ENCODE measurements at places on chromosomes 7 and 10.

DNA sequence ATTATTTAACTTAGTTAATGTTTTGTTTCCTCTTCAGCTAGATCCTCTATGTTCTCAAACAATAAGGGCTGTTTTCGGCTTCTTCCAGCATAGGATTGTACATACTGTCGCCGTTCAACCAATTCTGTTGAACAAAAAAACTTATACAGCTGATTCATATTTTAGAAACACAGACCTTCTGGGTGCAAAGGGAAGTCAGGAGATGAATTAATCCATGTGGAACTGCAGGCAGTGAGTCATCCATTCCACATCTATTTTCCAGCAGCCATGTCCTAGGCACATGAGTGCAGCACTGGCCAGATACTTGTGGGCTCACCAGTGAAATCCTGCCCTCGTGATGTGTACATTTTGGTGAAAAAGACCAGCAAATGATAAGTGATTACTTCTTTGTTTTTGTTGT, 163.2 kb downstream of the JAZF1 start:
- DNase-seq, result no peak

GRCh38 chr10:52280051-52280450, 34.0 kb upstream of the DKK1 start:
- DNase-seq, result no peak

GRCh38 chr10:84522612-84523462, 194.4 kb downstream of the CCSER2 start:
- DNase-seq, result no peak

- DNase-seq, result no peak
These were observed 11.0 kb downstream of the PSD start for GRCh38 chr10:102407425-102408130.

- no peak for DNase-seq
These were observed 16.4 kb upstream of the FERD3L start for GRCh38 chr7:19161671-19162070.

DNA sequence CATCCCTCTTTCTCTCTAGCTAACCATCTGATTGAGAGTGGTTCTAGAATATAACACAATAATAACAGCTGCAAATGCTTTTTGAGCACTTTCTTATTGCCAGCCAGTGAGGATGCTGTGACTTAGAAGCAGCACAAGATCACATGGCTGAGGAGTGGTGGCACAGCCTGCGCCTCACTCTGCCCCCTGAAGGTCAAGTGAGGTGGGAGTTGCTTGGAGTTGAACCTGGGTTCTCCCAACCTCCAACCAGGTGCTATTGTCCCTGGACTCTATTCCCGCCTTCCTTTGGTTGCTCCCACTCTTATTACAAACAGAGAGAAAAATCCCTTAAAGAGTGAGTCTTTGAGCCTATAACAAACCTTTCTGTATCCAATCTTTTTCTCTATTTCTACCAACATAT, 280.3 kb upstream of the PODXL start:
- DNase-seq, result no peak

DNA sequence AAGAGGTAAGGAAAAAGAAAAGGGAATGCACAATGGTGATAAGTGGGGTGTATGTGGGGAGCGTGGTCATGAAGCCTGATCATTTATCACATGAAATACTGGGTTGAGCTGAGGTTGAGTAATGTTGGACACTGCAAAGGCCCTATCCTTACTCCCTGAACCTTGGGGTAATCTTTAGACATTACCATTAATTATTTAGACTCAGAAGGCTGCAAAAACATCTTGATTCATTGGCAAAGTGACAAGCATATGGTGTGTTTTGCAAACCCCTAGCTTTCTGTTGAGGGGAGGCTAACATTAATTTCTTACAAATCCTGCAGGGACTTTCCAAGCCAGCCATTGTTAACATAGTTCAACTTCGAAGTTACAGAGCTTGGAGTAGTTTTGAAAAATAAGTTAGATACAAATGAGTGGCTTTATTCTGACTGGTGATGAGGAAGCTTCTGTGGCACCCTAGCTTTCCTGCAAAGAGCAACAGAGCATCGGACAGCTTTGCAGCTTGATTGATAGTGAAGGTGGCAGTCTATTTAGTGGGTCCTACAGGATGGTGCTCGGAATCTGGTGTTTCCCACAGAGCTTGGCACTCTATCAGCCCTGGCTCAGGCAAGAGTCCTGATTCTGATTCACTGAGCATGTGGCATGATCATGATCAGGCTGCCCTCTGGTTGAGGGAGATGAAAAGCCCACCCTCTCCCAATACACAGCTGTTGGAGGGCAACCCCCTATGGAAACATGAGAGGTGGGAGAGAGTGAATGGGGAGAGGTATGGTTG, 153.7 kb upstream of the NPVF start:
- DNase-seq, result no peak

DNA sequence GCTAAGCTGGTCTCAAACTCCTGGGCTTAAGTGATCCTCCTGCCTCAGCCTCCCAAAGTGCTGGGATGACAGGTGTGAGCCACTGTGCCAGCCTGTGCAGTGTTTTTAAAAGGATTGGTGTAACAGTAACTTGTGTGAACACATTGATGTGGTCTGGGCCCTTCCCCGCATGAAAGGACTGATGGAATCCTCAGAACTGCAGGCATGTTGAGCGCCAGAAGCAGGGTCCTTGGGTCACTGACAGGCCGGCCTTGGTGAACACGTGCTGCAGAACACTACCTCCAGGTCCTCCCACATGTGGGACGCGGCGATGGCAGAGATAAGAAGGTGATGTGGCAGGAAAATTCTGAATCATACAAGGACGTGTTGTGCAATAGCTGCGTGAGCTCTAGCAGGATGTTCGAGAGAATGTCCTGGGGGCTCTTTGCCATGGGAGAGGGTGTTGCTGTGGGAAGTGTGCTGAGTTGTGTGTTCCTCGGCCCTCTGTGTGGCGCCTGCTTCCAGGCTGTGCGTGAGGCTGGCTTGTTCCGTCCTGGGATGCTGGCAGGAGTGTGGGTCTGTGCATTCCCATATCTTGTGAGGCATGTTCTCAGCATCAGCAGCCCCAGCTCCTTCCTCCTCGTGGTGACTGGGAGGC, 68.2 kb downstream of the DNAJB6 start:
- DNase-seq, result no peak

- DNase-seq, result no peak
These were observed 140.2 kb downstream of the PTN start for GRCh38 chr7:137203351-137203750.

DNA sequence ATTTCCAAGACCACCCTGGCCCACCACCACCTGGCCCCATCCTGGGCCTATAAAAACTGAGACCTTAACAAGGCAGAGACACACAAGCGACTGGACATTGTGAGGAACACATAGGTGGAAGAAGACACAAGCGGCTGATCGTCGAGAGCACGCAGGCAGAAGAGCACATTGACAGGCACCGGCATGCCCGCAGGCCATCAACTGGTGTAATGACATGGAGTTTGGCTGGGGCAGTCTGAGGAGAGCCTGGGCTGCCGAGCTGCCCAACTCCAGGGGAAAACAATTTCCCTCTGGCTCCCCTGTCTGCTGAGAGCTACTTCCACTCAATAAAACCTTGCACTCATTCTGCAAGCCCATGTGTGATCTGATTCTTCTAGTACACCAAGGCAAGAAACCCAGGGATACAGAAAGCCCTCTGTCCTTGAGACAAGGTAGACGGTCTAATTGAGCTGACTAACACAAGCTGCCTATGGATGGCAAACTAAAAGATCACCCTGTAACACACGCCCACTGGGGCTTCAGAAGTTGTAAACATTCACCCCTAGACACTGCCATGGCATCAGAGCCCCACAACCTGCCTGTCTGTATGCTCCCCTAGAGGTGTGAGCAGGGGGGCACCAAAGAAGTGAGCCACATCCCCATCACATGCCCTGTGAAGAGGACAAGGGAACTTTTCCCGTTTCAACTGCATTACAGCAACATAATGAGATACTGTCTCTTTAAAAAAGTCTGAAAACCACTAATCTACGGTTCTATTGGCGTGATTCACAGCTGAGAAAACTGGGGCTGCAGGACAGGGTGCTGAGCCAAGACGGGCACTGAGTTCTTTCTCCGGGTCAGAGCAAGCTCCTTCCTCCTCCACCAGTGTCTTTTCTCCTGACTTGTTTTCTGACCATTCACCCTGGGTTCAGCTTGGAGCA, 18.5 kb upstream of the TNS3 start:
- DNase-seq, result no peak

- no peak for DNase-seq
These were observed 24.8 kb downstream of the KCNH2 start for GRCh38 chr7:150953061-150953997.

DNA sequence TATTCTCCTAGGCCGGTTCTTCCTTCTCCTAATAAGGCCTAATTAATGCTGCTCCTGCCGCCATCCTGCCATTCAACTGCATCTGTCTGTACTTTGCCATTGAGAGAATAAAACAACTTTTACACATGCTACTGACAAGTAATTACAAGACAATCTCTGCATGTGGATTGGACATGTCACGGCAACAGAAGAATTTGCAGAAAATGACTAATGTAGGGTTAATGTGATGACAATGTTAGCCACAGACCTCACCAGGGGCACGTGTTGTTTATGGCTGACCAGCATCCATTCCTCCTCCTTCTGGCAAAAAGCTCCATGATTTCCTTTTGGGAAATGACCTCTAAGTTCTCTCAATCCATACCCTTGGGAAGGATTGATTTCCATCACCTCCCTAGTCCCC, 58.0 kb downstream of the NEBL start:
- DNase-seq, result no peak

GRCh38 chr10:7956508-7956907, 98.0 kb upstream of the GATA3 start:
- no peak for DNase-seq

- no peak for DNase-seq
These were observed 675 bp upstream of the GIMAP1 start for GRCh38 chr7:150715738-150716137.

DNA sequence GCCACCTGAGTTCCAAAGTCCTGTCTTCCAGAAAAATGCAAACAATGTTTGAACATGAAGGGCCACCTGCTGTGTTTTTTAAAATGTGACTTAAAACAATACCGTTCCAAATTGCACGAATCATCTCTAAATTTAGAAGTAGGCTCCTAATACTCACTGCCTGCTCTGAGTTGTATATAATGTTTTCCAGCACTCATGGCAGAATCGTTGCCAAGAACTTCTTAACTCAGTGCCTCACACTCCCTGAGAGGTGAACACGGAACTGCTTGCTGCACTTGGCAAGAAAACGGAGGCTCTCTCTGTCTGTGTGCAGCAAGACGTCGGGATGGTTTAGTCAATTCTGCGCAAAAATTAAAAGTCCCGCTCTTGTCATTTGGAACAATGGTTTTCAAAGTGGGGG, 757.3 kb upstream of the AUTS2 start:
- DNase-seq, result no peak

DNA sequence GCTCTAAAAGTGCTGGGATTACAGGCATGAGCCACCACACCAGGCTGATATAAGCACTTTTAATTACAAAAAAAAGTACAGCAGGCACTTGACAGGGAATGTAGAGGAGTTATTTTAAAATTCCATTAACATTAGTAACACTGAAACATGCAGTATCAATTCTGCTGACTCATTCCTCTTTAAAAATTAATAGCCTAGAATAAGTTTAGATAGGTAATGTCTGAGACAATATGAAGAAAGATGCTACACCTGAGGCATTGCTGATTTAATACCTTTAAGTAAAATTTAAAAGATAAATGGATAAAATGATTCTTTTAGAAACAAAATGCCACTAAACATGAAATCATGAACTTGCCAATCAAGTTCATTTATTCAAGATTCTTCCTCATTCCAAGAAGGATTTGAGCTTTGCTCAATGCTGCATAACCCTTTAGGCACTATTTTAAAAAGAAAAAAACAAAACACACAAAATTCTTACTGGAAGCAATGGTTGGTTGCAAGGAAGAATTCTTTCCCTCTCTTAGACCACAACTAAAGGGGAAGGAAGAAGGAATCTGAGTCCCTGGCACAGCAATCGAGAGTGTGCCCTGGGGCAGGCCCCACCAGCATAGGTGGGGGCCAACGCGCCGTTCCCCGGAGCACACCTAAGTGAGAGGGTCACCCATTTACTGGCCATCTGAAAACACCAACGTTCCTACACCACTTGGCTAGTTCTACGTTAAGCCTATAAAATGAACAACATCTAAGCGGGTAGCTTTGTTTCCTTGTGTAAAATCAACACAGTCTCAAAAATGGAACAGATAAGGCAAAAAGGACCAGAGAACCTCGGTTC, 26.6 kb downstream of the ESYT2 start:
- DNase-seq, result no peak

DNA sequence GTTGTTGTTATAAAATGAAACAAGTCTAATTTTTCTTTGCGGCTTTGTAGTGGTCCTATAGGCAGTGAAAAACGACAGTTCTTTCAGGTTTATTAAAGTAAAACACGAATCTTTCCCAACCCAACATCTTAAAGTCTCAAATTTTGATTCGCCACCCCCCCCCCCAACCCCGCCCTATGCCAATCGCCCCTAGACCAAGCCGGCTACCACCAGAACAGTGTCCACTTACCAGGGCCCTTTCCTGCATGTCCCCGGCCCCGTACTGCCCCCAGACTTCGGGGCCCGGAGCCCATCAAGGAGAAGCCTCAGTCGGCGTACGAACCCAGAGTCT, 335 bp upstream of the CHCHD1 start:
- DNase-seq, result no peak

GRCh38 chr10:51255381-51255780, 181.1 kb downstream of the PRKG1 start:
- DNase-seq, result no peak

GRCh38 chr10:60646966-60647796, 131.1 kb upstream of the CDK1 start:
- no peak for DNase-seq

DNA sequence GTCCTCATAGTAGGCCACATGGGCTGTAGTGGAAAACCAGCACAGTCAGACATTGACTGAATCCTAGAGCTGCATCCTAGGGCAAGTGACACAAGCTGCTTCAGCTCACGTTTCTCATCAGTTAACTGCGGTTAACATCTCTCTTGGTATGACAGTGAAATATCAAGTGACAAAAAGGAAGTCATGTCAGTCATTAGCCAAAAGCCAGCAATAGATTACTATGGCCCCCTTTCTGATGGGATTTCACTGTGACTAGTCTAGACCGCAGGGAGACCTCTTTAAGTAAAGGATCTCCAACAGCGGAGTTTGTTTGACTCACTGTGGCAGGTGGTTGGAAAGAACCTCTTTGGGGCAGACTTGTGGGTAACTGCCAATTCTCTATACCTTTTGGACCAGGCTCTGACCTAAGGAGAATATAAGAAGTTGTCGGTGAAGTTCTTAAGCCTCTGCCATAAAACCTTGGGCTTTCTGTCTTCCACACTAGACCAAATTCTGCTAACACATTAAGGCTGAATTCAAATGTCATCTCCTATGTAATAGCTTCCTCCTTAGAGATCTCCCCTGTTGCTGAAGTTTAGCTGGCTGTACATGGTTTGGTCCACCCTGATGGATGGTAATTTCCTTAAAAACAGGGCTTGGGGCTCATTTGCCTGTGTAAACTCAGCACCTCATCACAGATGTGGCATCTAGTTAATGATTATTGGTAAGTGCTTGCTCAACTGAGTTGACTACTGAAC, 115.3 kb downstream of the SGMS1 start:
- DNase-seq, result no peak

DNA sequence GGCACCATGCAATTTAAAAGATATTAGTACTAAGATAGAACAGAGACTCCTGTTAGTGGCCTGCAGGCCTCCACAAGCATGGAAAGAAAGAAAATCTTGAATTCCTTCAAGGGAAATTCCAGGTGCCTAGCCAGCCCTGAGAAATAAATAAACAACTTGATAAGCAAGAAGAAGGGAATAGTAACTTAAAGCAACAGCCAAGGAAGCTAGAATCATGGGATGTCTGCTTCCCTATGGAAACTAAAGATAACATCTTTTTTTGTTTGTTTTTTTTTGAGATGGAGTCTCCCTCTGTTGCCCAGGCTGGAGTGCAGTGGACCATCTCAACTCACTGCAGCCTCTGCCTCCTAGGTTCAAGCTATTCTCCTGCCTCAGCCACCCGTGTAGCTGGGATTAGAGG, 128.6 kb downstream of the SKIDA1 start:
- DNase-seq, result no peak
